Left lung (tissue), 14 donors: ENCODE measurements at places on chromosomes 16 and 17. TPM values are rescaled to one million over a fixed set of nuclear protein-coding genes. Genes with fewer than 3 reads are reported as not detected.
A peak's percentile ranks its signal among the peaks of the same experiment; 100 is the strongest.

- no peak for DNase-seq
These were observed 5.8 kb downstream of the NLGN2 start for GRCh38 chr17:7413346-7413985.

MMP25 gene
- polyA plus RNA-seq = 1.8 TPM

SDR42E2 gene
- 0.32 TPM for polyA plus RNA-seq

GRCh38 chr17:78211032-78211431 is 3.0 kb upstream of the BIRC5 start:
- DNase-seq = no peak

- DNase-seq = peak; percentile 91
These were observed 3.0 kb upstream of the KRT15 start for GRCh38 chr17:41521574-41522261.

PAFAH1B1 gene
- 148 TPM for polyA plus RNA-seq

PRM2 gene
- polyA plus RNA-seq = not detected

ELAC2 gene
- polyA plus RNA-seq = 57.5 TPM

GRCh38 chr17:67477687-67478086 is 100.6 kb downstream of the PITPNC1 start:
- no peak for DNase-seq

- DNase-seq = no peak
These were observed 4.2 kb downstream of the PSMD12 start for GRCh38 chr17:67362173-67362572.

GRCh38 chr17:31561469-31562375 is 170.2 kb downstream of the RAB11FIP4 start:
- no peak for DNase-seq
